ENCODE measurements at places on chromosomes 13 and 19. TPM values are rescaled to one million over a fixed set of nuclear protein-coding genes. Genes with fewer than 3 reads are reported as not detected.

- DNase-seq = no peak
These were observed 20.0 kb downstream of the CAPS start for GRCh38 chr19:5934069-5934401.

DNA sequence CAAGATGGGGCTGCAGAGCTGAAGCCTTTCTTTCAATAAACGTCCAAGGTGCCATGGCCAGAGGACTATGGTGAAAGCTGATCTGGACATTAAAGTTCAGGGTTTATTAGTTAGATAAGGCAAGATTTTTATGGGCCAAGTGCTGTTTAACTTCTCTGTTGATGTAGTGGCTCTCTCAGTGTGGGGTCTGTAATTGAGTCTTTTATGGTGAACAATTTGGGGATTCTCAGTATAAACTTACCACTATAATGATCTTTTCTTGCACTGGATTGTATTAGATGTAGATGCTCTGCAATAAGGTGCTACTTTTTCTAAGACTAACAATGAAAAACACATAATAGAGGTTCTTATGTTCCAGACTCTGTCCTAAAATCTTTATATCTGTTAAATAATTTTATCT, 190.1 kb upstream of the KLF12 start:
- no peak for DNase-seq

DNA sequence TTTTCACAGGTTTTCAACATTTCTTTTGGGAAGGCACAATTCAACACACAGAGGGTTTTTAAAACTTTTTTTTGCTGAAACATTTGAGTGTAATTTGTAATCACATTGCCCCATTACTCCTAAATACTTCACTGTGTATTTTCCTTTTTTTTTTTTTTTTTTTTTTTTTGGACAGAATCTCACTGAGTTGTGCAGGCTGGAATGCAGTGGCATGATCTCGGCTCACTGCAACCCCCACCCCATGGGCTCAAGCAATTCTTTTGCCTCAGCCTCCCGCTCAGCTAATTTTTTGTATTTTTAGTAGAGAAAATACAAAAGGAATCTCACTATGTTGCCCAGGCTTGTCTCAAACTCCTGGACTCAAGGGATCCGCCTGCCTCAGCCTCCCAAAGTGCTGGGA, 14.8 kb upstream of the DNAJC15 start:
- DNase-seq = no peak

The PGLYRP1 gene
- not detected for total RNA-seq

- DNase-seq = peak; percentile 47
These were observed 4.9 kb downstream of the HRC start for GRCh38 chr19:49150106-49150943.

DNA sequence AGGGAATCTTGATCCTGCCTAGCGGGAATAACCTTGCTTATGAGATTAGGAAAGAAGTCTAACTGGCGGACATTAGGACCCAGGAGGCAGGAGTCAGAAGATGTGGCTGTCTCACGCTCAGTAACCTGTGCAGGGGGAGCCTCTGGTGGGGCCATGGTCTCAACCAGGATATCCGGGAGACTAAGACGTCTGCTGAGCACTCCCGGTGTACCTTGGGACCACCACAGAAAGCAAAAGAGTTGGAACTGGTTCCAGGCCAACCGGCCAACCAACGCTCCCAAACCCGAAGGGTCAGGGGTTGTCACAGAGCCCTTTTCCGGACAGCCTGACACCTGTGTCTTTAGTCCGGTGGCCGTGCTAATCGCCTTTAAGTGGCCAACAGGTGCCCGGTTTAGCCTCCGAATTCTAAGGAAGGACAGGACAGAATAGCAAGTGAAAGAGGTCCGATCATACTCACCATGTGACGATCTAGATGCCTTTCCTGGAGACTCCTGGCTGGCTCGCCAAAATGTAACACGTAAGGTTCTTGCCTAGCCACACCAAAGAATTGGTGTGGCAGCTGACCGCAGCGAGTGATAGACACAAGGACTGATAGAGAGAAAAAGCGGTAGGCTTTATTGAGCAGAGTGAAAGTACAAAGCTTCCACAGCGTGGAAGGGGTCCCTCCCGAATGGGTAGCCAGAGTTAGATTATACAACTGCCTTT, 103.9 kb upstream of the DIAPH3 start:
- no peak for DNase-seq

DNA sequence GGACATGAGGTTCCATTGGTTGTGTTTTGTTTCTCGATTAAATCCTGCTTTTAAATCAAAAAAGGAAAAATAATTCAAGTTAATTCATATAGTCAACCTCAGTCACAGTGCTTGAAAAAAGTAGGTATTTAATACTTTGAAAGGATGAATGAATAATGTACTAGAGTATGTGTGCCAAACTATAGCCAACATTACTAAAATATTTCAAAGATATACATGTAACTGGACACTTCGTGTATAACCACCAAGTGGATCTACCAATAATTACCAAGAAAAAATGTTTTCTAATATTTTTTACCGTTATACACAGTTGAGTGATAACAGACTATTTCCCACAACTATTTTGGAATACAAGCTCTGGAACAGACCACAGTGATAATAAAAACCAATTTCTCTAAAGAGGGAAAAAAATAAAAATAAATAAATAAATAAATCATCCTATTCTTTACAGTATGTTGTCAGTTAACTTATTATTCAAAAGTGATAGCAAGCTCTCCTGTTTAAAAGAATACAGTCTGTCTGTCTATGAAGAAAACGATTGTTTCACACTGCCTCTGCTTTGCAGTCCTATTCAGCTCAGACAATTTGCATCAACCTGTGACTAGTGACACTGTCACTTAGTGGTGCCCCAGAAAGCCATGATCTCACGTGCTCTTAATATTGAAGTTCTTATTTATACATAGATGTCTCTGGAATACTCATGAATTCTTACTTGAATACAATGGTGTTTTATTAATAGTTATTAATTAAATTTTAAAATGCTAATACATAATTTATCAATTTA, 58.2 kb downstream of the UBL3 start:
- DNase-seq = no peak

DNA sequence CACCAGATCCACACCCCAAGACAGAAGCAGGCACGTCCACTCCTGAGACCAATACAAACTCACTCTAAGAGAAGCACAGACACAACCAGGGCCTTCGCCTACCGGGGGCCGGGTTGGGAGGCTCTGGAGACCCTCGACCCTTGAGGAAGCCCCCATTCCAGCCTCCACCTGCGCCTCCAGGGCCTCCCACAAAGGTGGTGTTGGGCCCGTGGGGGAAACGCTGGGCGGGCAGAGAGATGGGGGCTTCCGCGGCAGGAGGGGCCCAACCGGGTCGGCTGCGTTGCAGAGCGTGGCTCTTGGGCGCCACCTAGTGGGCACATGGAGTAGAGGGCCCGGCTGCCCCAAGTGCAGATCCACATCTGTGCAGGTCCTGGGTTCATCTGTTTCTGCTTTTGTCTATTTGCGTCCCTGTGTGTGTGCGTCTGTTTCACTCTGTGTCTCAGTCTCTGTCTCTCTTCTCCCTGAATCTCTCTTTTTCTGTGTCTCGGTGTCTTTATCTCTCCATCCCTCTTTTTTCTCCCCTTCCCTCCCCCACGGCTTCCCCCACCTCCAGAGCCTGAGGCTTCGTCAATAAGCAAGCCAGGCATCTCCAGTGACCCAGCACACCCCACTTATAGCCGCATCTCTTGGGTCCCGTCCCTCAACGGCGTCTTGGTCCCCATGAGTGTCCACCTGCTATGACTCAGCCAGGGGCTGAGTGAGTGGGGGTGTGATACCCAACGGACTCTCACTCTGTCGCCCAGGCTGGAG, 10.5 kb upstream of the TINCR start:
- DNase-seq = peak; percentile 51

- DNase-seq = no peak
These were observed 197.2 kb downstream of the RAP2A start for GRCh38 chr13:97631158-97631557.

GRCh38 chr19:33473653-33474305, 47.8 kb downstream of the PEPD start:
- DNase-seq = no peak

The PROZ gene
- total RNA-seq = not detected

DNA sequence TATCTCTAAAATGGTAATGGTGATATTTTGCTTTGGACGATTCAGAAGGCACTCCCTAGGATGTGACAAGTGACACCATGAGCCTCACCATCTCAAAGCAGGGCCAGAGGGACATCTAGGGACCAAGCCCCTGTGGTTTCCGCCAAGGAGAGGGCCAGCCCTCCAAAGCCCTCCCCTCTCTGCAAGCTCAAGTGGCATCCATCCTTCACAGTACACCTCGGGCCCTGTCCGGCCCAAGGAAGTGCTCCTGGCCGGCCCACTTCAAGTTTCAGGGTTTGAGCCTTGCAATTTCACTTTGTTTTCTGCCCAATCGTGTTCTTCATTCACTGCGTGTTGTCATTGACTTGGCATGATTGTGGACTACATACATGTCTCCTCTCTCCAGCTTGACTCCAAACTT, 82.5 kb downstream of the TSHZ3 start:
- DNase-seq = no peak

DNA sequence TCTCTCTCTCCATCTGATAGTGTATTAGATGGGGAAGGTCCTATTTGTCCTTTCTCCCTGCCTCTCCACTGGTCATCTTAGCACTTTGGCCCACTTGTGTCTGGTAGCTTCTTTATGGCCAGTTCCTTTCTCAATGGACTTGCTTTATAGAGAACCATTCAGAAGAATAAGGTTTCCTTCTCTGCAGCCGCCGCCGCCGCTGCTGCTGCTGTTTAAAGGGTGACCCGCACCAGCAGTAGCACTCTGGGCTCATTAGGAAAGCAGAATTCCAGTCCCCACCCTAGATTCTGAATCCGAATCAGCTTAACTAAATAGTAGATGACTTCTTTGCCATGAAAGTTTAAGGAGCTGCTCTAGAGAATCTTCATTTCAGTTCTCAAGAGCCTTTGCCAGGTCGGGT, 490.2 kb downstream of the FOXO1 start:
- no peak for DNase-seq

- DNase-seq = no peak
These were observed 97.6 kb upstream of the SIAH3 start for GRCh38 chr13:45949161-45949560.

- peak; percentile 84 for DNase-seq
These were observed 1.7 kb upstream of the ELAVL3 start for GRCh38 chr19:11482384-11483050.

The KIR2DL3 gene
- not detected for total RNA-seq

Data from activated T-helper 1 cell treated with anti-CD3 and anti-CD28 coated beads, Interleukin-12 subunit alpha, Interleukin-12 subunit beta, Interleukin-2, Interleukin-4 antibody, amounts not matched to agents 30 ng/mL and 10 ng/mL and 1 ng/mL, durations not matched to agents 14 hours and 24 hours and 36 hours (primary cell).